Caki2 (cell line): ENCODE measurements at places on chromosomes 3 and 15. TPM values are rescaled to one million over a fixed set of nuclear protein-coding genes. Genes with fewer than 3 reads are reported as not detected.

Gene KLHL6
- not detected in 2 replicates for total RNA-seq

- peak; percentile 17 for DNase-seq
Observed at GRCh38 chr3:136545664-136546268, 206.4 kb downstream of the STAG1 start.

DNA sequence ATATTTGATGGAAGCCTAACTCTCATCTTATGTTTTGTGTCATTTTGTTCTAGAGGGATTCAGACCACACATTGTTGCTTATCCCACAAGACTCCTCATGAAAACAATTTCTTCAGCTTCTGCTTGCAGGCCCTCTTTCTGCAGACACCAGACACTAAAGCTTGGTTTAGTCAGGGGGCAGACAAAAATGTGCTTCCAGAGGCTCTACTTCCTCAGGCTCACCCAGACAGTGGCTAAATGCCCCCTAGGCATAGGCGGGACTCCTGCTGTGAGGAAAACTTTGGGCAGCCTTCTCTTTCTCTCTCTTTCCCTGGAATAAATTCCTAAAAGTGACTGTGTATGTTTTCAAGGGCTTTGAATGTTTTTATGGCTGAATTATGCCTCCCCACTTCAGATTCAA, 435.4 kb upstream of the ATP11B start:
- DNase-seq = no peak

Gene WDR93
- 0.93 and 1.5 TPM in 2 replicates for total RNA-seq

Gene GOLGA8N
- total RNA-seq = 6.0 and 15.1 TPM in 2 replicates

DNA sequence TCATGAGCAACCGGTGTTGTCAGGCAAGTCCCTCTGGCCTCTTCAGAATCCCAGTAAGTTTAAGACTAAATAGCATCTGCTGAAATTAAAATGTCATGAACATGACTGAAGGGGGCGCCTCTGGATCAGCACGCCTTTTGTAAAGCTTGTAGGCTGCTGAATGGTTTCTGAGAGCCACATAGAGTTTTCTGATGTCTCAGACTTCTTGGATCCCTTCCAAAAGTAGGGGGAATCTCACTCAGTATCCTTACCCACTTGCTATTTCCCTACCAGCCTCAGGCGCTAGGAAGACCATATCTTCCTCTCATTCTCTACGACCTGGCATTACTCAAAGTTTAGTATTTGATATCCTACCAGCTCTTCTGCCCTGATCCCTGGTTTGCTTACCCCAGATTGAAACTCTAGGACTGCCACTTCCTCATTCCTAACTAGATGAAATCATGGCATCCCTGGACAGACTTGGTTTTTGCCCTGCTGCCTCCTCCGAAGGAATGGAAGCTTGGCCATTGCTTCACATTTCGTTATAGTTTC, 62.7 kb upstream of the CD47 start:
- DNase-seq = peak; percentile 35

DNA sequence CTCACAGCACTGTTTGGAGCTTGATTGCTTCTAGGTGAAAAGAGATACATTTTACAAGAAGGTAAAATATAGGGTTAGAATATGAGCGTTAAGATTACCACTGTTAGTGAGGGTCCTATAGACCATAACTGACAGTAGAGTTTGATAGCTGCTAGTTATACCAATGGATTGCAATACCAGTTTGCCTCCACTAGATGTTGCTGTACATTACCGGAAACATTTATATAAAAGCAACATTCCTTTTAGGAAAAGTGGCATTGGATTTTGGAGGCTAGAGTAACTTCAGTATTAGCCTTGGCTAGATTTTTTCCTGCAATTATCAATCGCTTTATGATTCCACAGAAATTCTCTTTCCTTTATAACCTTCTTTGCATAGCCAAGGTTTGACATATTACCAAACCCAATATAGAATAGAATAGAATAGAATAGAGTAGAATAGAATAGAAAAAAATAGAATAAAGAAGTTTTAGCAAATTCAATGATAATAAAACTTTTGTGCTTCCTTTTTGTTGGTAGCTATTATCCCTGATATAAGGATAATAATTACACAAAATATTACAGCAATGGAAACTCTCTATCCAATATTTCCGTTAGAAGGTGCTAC, 1093.6 kb upstream of the ALCAM start:
- no peak for DNase-seq

Gene MOBP
- total RNA-seq = not detected in 2 replicates

DNA sequence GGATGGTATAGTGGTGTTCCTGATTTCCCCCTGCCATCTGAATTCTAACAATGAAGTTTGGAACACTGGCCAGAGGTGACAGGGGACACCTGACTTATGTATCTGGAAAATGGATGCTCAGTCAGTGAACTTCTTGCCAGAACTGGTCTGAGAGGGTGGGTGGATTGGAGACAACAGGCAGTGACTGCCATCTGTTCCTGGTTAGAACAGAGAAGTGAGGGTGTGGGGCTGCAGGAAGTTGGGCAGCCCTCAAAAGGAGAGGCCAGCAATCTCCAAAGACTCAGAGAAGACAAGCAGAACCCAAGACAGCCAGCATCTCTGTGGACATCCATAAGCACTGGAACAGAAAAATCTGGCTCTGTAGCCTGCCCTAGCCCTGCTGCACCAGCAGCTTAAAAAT, 50.5 kb downstream of the ANP32A start:
- no peak for DNase-seq

DNA sequence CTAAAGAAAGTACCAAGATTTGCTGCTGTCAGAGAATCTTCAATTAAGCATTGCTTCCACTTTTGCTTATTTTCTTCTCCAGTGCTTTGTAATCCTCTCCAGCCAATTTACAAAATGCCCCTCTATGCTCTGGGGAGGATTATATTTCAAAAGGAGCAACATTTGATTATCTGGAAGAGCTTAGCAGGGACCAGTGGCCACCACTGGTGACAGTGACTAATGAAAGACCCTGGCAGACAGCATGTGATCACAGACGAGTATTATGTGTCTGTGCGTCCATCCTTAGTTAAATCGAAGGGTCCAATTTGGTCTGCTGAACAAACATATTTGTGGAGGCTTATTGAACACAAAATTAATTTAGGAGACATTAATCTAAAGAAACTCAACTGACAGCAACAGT, 152.6 kb downstream of the ZNF621 start:
- no peak for DNase-seq

DNA sequence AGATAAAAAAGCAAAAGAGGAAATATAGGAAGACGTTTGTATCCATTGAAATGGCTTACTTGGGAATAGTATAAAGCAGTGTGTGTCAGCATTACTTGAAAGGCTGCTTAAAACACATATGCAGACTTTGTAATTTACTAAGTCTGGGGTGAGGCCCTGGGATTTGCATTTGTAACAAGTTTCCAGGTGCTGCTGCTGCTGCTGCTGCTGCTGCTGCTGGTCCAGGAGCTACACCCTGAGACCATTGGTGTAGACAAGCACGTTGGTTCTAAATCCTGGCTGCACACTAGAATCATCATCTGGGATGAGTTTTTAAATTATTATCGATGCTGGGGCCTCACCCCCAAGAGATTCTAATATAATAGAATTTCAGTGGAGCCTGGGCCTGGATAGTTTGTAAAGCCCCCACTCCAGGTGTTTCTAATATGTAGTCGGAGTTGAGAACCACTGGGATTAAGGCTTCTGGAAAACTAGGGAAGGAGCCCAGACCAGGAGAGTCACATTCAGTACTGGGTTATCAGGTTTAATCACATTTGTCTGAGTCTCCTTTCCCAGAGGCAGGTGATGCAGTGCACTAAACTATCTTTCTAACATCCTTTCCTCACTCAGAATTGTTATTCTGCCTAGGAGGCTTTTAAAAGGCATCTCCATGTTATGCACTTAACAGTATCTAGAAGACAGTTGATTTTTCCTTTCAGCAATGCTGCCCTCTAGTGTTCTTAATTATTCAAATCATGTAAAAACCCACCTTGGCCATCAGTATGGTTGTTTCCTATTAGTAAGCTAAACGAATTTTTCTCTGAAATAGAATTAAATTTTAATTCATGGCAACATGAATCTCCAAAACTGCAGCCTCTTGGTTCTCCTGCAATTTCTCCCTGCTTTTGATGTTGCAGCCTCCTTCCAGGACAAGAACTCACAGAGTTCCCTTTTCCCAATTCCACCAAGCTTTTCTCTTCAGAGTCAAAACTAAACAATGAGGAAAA, 45.4 kb downstream of the SSR3 start:
- peak; percentile 65 for DNase-seq

Gene STRC
- not detected in 2 replicates for total RNA-seq

GRCh38 chr3:140573011-140573410, 104.9 kb upstream of the TRIM42 start:
- DNase-seq = no peak

Gene CGNL1
- 0.49 and 0.84 TPM in 2 replicates for total RNA-seq

Gene MAP4
- total RNA-seq = 27.6 and 29.1 TPM in 2 replicates

- no peak for DNase-seq
Observed at GRCh38 chr3:175777965-175778364, 918.8 kb downstream of the NAALADL2 start.

Gene GOLGA8Q
- total RNA-seq = 2.1 and 2.3 TPM in 2 replicates

Gene CEMIP
- total RNA-seq = not detected in 2 replicates

DNA sequence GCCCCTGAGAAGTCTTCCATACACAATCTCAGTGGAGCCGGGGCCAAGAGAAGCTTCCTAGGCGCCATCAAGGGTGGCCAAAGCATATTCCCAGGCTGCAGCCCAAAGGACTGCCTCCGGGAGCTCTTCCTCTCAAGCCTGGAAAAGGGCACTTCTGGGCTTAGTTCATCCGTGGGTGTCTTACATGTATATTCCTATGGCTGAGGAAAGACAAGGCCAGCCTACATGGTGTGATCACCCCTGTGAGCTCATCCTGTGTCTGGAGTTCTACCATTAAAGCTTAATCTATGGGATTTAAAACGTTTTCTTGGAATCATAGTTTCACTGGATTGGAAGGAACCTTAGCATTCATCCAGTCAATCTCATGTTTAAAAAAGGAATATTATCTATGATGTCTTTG, 21.9 kb upstream of the TIMP4 start:
- DNase-seq = no peak

DNA sequence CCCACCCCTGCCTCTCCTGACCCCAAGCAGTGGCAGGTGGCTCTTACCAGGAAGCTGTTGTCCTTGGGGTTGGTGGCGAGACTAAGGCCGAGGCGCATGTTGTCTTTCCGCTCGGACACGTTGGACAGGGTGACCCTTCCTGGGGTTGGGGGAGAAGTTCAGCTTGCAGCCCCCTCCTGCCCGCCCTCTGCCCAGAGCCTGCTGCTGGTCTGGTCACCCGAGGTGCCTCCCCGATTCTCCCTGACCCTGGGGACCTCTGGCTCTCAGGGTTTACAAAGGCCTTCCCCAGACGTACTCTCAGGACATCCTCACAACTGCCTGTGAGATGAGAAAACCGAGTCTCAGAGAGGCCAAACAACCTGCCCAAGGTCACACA, 67.3 kb downstream of the ITGA11 start:
- DNase-seq = no peak

DNA sequence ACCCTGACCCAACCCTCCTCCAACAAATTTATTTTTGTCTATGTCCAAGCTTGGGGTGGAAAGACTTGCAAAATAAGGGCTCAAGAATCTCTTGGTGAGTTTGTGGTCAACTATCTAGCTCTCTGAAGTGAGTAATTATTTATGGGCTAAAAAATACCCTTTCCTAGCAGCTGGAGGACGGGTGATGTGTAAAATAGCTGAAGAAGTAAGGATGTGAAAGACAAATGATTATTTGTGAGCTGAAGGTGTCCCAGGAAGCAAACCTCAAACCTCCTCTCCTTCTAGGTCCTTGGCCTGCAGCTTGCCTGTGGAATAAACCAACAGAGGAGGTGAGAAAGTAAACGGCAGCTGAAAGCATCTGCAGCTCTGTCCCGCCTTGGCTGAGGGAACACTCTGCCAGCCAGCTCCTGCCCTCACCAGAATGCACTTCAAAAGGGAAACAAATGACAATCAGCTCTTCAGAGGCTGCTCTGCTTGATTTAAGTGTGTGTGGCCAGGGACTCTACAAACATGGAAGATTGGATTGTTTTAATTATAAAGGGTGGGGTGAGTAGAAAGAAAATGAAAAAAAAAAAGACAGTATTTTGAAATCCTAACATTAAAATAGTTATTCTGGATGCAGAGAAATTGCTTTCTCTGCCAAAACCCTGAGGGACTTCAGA, 60.3 kb downstream of the TM4SF4 start:
- no peak for DNase-seq

- no peak for DNase-seq
Observed at GRCh38 chr3:43364926-43365325, 78.6 kb downstream of the SNRK start.

DNA sequence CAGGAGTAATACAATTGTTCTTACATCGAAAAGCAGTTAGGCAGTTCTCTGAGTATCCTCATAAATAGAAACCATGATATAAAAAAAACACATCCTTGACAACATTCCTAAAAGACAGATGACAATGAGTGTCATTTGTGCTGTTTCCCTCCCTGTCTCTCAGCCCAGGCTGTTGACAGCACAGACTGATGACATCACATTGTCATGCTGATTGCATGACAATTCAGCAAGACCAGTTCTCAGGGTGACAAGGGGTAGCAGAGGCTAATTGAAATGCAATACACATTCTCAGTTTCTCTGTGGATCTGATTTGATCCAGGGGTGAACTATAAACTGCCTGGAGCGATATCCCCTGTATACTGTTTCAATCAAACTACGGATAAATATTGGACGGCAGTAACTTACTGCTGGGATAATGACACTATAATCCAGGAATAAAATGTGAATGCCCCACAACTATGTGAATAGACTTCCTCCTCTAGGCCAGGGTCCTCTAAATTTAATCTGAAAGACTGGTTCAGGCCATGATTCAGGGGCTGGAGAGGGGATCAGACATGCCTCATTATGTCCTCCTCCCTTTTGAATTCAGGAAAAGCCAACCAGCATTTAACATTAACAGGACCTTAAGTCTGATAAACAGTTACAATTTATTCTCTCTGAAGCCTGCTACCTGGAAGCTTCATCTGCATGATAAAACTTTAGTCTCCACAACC, 16.7 kb upstream of the EIF1B start:
- DNase-seq = no peak

DNA sequence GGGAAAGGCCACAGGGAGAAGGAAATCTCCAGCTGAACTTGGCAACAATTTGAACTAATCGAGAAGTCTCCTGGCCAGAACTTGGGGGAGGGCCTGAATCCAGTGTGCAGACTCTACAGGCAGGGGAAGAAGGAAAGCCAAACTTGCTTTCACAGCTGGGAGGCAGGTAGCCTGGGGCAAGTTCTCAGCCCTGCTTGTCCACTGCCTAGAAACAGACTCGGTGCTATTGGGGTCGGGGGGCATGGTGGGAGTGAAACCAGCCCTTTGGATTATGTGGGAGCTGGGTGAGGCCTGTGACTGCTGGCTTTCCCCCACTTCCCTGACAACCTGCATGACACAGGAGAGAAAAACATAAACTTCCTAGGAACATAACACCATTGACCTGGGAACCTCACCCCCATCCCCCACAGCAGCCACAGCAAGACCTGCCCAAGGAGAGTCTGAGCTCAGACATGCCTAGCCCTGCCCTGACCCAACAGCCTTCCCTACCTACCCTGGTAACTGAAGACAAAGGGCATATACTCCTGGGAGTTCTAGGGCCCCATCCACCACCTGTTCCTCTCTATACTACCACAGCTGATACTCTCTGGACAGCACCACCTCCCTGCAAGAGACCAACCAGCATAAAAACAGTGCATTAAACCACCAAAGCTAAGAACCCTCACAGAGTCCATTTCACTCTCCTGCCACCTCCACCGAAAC, 103.7 kb upstream of the MNS1 start:
- no peak for DNase-seq
